CD4-positive, alpha-beta T cell treated with Interleukin-4 for 1 hour (primary cell): ENCODE measurements at places on chromosomes 4 and X.

DNA sequence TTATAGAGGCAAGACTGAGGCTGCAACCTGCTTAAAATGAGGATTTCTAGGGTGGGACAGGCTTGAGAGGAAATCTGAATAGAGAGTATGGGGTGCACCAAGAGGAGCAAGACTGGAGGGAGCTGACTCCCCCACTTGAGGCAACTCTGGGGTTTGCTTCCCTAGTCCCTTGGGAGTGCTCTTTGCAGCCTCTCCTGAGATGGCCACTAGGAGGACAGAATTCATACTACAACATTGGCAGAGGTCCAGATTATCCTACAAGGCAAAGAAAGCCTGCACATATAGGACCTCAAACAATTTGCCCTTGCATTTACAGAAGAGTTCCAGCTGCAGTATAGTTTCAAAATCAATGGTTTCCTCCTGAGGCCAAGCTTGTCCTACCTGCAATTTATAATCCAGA lies 830.9 kb downstream of the TECRL start:
- DNase-seq, result no peak

DNA sequence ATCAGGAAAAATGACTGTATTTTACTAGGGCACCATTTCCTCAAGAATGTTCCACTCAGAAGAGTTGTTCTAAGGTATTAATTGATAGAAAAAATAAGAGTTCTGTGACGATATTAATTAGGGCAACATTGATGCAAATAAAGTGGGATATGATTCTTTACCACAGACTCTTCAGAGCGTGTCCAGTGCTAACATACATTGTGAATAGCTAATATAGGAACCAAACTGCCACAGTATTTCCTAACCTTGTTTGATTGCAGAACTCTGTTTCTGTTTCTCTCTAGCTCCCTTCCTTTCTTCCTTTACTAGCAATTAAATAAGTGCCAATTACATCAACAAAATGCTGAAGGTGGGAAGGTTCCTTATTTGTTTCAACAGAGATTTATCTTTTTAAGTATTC lies 154.1 kb upstream of the CPEB2 start:
- DNase-seq, result no peak

DNA sequence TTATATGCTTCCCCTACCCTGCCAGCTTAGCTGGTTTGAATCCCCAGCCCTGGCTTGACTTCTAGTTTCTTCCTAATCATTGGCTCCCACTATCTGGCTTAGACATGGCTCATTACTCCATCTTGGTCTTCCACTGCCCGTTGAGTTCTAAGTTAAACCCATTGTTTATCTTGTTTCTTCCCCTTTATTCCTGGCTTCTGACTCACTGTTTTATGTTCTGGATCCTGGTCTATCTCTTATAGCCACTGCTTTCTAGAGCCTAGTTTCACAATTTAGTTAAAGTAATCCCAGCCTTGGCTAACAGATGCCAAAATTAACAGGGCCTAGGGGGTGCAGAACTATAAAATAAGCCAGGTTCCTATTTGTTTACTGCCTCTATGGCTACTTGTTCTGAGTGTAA lies 120.9 kb downstream of the ARHGEF9 start:
- no peak for DNase-seq

GRCh38 chr4:874056-874455 lies 48.1 kb upstream of the CPLX1 start:
- DNase-seq, result no peak
